ENCODE measurements at places on chromosomes 6 and 20.

DNA sequence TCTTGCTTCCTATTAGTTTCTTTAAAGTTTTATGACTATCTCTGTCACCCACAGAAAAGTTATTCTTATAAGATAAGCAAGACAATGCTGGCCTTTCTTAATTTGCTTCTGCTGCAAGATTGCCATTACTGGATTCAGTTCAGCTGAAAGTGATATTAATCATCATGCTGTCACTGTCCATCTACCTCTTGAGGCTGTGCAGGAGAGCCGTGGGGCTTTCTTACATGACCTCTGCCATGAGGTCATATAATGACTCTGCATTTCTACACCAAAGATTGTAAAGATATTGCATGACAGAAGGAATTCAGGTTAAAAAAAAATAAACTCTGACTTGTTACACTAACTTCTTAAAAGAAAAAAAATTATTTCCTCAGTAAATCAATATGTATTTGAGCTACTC, 106.9 kb downstream of the TRDN start:
- DNase-seq: no peak

- no peak for DNase-seq
Measured at GRCh38 chr20:59289994-59290393, 10.4 kb upstream of the EDN3 start.

DNA sequence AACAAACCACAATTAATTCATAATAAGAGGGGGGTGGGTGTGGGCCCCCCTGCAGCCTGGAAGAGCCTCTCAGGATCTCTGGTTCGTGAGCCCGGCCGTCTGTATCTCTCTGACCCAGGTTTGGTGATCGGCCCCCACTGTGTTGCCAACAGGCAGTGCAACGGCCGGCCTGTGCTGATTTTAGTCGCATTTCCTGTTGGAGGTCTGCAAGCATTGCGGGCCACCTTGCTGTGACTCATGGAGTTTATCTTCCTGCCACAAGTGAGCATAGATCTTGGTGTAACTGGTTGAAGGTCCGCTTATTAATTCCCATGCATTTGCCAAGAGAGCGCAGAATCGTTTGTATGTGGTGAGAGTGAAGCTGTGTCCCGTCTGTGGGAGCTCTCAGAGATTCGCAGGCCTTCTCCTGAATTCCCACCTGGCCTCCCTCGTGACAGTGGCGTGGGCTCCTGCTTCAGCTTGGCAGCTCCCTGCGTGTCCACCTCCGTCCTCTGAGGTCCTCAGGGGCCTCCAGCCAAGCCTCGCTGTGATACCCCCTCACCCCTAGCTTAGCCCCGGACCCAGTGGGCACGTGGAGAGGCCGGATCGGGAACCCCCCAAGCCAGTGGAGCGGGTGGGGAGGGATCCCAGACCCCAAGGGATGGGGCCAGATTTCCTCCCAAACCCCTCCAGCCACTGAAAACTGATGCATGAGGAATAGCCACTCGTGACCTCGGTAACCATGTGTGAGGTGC, 269.8 kb downstream of the CDH4 start:
- DNase-seq: no peak

DNA sequence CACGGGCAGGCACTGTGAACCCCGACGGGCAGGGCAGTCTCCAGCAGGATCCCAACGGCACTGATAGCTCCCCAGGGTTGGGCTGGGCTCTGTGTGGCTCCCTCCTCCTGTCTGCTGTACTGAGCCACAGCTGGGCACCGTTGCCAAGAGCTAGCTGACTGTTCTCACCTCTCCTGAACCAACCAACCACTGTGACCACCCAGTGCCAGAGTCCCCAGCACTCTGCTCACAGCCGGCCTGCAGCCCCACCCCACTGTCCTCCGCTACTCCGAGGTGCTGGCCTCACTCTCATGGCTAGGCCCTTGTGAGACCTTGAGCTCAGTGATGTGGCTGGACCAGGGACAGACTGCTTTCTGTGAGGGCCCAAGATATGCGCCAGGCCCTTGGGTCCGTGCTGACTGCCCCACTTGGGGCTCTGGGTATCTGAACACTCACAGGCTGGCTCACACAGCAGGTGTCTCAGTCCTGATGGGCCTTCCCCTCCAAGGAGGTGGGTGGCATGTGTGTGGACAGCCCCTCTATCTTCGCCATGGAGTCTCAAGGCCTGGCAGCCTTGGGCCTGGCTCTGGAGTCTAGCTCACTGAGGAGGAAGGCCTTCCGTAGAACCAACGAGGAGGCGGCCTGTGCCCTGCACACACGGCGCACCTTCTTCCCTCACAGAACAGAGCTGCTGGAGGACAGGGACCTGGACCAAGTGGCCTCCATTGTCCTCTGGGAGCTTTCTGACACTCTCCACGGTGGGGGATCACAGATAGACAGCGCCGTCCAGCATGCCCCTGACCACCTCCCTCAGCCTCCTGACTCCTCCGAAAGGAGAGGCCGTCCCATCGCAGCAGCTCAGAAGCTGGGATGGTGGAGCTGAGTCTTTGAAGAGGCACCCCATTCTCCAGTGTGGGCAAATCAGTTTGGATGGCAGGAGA, 53.5 kb downstream of the TCP11 start:
- no peak for DNase-seq

- no peak for DNase-seq
Measured at GRCh38 chr6:52297433-52297832, 12.9 kb upstream of the MCM3 start.

- DNase-seq: no peak
Measured at GRCh38 chr20:33229843-33230242, 6.0 kb upstream of the BPIFA1 start.

DNA sequence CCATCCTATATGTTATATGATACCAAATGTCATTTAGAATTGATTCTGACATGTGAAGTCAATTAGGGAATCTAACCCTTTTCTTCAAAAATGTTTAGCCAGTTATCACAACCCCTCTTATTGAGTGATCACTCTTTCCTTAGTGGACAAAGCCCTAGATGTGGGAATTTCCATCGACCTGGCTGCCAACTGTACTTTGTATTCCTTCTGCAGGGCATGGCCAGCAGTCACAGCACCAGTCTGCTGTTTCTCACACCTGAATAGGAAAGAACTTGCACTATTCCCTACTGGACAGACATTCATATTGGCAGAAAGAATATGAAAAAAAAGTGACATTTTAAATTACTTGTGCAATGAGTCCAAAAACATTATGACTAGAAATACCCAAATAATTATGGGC, 271.0 kb downstream of the PACRG start:
- DNase-seq: no peak

DNA sequence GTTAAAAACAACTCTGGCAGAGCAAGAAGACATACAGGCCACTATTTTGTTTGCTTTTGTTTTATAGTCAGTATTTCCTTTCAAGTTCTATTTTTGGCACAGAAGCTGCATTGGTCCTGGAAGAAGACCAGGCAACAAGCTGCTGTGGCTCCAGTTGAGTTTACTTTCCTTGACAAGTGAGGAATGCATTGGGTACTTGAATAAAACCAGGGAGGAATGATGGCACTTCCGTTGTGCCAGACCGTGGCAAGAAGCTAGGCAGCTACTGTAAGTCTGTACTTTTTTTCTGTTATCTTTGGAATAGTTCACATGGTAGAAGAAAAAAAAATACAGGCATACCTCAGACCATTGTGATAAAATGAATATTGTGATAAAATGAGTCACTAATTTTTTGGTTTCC, 66.3 kb downstream of the NCOA3 start:
- no peak for DNase-seq

DNA sequence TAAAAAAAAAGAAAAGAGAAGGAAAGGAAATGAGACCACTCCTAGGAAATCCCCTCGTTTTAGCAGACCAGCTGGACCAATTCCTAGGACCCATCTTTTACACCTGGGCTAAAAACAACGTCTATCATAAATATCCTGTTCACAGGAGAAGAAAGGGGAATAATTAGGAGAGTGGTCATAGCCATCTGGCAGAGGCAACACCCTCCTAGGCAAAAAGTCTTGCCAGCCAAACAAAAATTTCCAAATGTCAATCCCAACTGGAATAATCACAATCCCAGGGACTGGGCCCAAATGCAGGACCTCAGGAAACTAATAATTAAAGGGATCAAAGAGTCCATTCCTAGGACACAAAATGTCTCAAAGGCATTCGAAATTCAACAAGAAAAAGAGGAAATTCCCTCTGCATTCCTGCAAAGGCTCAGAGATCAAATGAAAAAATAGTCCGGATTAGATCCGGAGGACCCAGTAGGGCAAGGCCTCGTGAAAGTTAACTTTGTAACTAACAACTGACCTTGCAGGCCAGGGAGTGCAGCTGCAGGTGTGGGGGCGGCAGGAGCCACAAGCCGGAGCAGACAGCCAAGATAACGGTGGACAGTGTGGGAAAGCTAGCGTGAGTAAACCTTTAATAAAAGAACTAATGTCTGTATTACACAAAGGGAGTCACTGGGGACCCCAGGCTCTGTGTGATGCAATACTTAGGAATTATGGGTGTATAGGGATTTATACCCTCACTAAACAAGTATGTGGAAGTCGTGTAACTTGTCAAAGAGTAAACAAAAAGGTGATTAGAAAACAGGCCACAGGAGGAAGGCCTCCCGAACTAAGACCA, 11.7 kb downstream of the LCA5 start:
- DNase-seq: no peak

DNA sequence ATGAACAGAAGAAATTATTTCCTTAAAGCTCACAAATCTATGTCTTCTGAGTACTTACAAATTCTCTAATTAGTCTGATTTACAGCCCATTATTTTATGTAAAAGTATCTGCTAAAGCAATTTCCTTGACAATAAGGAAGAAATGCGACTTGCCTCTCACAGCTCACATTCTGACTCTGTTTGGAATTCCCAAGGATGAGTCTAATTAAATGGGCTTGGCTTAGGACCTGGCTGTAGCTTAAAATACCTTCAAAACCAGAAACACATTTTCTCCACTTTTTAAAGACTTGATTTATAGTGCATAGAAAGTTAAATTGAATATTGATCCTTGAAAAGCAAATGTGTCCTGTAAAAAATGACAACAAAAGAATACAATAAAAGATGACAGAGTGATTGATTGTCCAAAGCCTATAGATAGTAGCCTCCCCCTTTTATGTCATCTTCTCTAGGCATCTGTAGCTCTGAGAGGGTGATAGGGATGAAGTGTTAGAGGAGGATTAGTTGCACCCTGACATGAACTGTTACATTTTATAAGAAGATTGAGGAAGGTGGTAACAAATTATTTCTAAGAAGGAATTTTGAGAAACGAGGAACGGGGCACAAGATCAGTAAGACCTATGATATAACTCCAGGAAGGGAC, 118.9 kb downstream of the MACROD2 start:
- DNase-seq: no peak

DNA sequence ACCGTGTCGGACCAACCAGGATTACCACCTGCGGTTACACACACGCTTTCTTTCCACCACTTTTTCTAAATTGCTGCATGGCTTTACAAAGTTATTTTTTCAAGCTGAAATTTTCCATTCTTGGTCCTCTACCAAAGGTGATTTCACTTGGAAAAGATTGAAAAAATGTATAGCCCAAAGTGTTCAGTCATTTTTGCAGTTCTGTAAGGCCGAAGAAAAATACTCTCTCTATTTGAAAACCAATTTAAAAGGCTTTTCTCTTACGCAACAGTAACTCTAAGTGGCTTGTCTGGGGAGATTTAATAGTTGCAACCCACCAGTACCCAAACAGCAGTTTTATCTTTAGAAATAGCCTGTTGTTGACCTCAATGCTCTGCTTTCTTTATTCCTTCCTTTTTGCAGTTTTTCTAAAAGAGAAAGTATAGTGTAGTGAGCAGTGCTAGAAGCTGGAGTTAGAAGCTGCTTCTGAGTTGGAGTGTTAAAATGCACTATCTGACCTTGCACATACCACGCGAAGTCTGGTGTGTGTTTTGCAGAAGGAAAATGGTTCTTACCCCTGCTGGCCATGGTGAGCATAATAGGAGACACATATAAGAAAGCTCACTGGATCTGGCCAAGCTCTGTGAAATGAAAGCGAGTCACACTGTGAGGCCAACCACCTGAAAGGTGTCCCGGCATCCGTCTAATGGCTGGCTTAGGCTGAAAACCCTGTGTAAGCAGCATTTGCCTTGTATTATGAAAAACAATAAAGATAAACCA, 271.6 kb upstream of the PRND start:
- no peak for DNase-seq

DNA sequence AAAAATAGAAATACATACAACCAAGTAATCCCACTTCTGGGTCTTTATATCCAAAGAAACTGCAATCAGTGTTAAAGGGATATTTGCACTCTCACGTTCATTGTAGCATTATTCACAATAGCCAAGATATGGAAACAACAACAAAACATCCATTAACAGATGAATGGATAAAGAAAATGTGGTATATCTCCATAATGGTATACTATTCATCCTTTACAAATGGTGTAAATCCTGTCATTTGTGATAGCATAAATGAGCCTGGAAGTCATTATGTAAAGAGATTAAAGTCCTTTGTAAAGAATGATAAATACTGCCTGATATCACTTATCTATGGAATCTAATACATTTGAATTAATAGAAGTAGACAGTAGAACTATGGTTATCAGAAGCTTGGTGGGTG, 327.7 kb downstream of the UTRN start:
- DNase-seq: no peak

GRCh38 chr6:56637640-56638039, 5.0 kb downstream of the DST start:
- DNase-seq: no peak

DNA sequence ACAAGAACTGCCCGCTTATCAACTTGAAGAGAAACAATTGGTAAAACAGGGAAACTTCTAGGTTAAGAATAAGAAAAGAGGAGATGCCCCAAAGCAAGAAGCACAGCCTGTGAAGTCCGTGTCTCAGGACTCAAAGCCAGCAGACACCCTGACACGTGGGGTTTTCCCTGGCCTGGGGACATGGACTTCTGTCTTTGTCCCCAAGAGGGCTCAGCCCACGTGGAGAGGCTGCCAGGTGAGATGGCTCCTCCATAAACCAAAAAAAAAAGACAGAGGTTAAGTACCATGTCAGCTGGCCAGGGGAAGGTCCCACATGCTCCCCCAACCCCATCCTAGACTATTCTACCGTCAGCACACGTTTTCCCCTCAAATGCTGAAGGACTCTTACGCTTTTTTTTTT, 9.9 kb downstream of the SERPINB6 start:
- no peak for DNase-seq

DNA sequence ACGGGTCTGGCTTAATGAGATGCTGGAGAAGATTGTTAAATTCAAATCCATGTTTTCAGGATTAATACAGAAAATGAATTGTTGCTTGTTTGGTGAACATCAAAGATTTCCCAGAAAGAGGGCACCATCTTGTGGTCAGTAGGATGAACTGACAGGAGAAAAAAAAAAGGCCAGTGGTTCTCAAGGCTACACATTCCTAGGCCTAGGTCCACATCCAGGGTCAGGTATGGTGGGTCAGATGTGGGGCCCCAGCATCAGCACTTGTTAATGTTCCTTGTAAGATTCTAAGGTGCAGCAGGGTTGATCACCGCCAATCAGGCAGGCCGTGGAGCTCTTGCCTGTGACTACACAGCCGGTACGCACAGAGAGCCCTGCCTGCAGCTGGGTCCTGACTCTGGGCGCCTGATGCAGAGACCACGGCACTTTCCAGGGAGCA, 34.0 kb upstream of the FOXO3 start:
- no peak for DNase-seq

DNA sequence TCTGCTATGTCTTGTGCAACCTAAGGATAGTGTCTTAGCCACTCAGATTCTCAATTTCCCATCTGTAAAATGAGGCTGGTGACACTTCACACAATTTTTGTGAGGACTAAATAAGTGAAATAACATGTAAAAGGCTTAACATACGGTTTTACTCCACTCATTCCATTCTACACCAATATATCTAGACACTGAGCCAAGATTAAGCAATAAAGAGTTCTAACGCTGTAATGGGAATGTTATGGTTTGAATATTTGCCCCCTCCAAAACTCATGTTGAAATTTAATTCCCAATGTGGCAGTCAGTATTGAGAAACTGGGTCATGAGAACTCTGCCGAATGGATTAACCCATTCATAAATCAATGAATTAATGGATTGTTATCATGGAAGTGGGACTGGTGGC, 301.0 kb downstream of the HACE1 start:
- DNase-seq: no peak
